ENCODE measurements at places on chromosomes 2 and 18.

- no peak for DNase-seq
These were observed 228.1 kb upstream of the PXDN start for GRCh38 chr2:1972422-1972821.

DNA sequence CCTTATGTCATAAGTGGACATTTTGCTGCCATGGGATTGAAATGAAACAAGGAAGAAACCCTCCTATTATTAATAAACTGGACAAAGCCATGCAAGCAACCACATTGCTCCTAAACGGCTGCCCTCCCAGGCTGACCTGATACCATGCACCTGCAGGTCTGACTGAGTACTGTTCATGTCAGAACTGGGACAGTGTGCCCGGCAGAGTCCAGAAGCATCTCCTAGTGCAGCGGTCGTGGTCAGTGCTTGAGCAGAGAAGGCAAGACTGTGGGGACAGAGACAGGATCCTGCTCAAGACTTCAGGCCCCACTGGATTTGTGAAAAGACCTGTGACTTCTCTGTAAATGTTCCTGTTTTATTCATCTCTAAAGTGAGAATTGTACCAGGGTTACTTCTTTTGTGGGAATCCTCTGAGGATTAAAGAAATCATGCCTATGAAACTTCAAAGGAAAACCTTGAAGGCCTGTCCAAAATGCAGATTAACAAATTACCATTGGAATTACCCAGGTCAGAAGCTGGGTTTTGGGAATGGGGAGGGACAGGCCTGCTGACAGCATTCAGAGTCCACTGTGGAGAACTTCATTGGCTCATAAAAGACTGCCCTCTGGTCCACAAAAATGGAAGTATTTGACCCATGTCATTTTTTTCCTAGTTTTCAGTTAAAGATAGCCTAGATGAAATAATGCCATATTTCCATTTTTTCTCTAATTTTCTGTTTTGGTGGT, 13.9 kb downstream of the RNF144A start:
- no peak for DNase-seq

GRCh38 chr18:24009651-24010333, 4.8 kb upstream of the TTC39C start:
- DNase-seq: no peak

GRCh38 chr2:13651684-13652131, 935.0 kb downstream of the TRIB2 start:
- DNase-seq: no peak

GRCh38 chr2:47905386-47906156, 727 bp downstream of the FBXO11 start:
- peak; percentile 57 for DNase-seq

DNA sequence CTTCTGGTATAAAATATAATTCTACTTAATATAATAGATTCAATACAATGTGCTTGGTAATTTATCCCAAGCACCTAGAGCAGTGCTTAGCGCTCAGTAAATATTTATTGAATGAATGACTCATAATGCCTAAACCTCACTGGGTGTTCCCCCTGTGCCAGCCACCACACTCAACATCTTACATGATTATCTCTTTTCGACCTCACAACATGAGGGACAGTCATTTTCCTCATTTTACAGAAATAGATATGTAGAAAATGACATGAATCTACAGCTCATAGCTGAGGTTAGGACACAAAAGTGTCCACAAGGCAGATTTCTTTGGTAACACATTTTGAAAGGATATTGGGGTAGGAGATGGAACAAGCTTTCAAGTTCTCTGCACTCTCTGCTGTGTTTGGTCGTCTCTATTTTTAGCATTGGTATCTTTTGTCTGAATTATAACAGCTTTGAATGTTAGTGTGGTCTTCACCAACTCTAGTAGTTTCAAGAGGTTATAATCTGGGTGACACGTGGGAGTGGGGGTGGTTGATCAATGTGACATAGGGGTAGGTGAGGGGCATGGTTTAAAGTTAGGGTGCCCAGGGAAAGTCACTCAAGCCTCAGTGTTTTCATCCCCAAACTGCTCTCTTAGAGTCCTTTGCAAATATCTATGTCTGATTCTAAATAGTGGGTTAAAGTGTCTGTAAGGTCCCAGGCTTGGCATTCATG, 9.8 kb downstream of the MYOM1 start:
- no peak for DNase-seq

GRCh38 chr2:234450431-234451124, 46.3 kb downstream of the ARL4C start:
- no peak for DNase-seq

DNA sequence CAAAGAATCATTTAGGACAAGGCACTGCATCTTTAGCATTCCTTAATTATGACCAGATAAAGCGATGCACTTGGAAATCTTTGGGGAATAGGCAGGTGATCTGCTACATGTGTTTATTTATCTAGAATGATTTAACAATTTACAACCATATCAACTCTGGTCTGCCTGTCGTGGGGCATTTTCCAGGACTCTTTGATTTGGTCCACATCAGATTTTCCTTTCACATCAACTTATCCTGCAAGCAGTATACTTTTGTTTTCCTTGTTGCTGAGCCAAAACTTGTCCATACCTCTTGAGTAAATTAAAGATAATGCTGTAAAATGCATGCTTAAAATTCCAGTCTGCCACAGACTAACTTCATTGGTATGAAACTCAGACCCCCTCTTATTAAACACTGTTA, 312.4 kb upstream of the TCF4 start:
- DNase-seq: no peak

GRCh38 chr18:36212301-36213171, 25.2 kb downstream of the MOCOS start:
- DNase-seq: no peak

DNA sequence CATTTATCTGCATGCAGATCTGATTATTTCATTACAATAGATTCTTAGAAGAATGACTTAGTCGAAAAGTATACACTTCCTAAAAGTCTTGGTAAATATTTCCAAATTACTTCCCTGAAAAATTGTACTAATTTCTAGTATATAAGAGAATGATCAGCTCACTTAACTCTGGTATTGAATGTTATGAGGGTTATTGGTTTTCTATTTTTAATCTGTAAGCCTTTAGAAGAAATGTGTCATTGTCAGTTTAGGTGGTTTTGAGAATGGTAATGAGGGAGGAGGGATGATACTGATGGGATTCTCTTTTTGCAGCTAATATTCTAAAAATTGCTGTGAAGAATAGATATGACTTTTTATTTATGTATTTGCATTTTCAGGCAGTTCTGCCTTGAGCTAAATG, 23.9 kb downstream of the MOB4 start:
- no peak for DNase-seq

DNA sequence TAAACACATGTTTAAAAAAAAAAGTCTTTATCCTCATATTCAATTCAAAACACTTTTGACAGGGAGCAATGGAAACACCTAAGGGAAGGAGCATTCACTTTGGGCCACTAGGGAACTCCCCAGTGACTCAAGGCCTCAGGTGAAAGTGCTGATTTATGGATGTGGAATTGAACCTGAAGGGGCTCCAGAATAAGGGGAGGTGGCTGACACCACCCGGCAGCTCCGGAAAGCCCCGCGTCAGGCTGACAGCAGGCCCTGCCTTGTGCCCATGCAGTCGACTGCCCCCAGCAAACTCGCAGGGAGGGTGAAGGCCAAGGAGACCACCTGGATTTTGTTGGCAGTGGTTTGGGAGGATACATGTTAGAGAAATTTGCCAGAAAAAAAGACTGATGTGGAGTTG, 275.3 kb upstream of the NCKAP5 start:
- no peak for DNase-seq

- DNase-seq: no peak
These were observed 291.5 kb downstream of the TDRD15 start for GRCh38 chr2:21415234-21415633.

- DNase-seq: no peak
These were observed 1.2 kb downstream of the KIAA1328 start for GRCh38 chr18:36830158-36830495.

DNA sequence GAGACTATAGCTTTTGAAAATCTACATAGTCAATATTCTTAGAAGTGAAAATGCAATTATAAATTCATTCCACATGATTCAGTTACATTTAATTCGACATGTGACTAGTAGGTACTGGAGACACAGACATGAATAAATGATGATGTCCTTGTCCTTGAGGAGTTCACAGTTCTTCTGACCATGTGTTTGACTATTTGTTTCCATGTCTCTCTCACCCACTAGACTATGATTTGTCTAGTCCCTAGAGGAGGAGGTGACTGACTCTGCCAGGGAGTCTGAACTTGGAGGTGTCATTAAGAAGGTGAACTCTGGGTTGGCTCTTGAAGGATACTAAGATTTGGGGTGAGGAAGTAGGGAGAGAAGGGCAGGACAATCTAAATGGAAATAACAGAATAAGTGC, 20.7 kb upstream of the UGP2 start:
- DNase-seq: no peak

DNA sequence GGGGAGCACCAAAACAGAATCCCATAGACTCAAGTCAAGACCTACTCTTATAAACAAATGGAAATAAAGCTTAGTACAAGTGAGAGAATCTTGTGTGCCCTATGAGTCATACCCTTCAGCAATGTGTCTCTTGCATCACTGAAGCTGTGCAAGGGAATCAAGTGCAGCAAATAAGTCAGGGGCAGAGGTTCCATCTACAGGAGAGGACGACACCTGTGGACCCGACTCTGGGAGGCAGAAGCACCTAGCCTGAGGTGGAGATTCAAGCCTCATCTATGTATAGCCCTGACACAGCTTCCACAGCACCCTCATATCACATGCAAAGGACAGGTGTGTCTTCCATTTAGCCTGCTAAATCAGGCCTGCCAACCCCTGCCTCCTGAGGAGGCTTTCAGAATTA, 298.2 kb downstream of the CNTNAP5 start:
- DNase-seq: no peak

- DNase-seq: no peak
These were observed 294.1 kb downstream of the BCL2 start for GRCh38 chr18:63025251-63026090.

GRCh38 chr2:171678619-171679018, 8.7 kb upstream of the DYNC1I2 start:
- DNase-seq: no peak

DNA sequence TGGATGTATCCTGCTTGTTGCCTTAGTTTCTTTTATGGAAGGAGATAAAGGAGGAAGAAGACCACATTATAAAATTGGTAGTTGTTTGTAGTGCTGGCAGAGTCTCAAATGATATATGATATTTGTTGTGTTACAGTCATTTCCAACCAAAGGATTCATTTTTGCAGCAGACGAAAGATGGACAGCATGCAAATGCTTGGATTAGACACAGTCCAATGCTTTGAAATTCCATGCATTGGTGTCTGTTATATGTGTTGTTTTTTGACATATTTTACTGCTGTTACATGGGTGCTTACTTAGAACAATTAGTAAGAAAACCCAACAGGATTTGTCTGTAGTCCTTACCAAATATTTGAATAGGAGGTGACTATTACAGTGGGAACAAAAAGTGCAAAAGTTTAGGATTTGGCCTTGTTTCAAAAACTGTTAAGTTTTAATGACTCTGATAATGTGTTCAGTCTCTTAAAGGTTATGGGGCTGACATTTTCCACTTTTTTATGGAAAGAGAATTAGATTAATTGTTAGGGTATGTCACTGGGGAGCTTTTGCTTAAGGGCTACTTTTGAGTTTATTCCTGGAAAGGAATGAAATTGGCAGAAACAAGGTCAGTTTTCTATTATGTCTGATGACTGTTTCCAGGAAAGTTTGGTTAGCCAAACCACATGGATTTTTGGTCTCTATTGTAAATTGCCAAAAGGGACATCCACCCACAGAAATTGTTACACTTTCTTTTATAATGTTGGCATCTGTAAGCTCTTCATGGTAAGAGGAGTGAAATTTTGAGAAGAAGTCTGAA, 229.4 kb upstream of the MMADHC start:
- no peak for DNase-seq

GRCh38 chr2:197992482-197993133, 188.2 kb downstream of the PLCL1 start:
- DNase-seq: no peak

DNA sequence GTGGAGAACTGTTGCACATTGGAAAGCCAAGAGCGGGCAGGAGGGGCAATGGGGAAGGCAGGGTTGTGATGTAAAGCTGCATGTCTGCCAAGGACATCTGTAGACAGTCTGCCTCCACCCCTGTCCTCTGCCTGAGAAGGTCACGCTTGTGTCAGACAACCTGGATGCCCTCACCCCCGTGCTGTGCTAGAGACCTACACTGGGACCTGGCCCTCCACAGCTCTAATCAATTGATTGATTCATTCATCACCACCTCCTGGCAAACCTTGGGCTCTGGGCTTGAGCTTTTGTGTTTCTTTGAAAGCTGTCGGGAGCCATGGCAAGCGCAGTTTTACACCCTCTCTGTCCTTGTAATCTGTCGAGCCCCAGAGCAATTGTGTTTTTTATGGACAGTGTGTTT, 41.1 kb downstream of the MARCO start:
- DNase-seq: no peak

DNA sequence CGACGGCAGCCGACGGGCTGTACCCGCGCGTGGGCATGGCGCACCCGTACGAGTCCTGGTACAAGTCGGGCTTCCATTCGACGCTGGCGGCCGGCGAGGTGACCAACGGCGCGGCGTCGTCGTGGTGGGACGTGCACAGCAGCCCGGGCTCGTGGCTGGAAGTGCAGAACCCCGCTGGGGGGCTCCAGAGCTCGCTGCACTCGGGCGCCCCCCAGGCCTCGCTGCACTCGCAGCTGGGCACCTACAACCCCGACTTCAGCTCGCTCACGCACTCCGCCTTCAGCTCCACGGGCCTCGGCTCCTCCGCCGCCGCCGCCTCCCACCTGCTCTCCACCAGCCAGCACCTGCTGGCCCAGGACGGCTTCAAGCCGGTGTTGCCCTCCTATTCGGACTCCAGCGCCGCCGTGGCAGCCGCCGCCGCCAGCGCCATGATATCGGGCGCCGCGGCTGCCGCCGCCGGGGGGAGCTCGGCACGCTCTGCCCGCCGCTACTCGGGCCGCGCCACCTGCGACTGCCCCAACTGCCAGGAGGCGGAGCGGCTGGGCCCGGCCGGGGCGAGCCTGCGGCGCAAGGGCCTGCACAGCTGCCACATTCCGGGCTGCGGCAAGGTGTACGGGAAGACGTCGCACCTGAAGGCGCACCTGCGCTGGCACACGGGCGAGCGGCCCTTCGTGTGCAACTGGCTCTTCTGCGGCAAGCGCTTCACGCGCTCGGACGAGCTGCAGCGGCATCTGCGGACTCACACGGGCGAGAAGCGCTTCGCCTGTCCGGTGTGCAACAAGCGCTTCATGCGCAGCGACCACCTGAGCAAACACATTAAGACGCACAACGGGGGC, 2.0 kb downstream of the SP9 start:
- DNase-seq: no peak

- peak; percentile 44 for DNase-seq
These were observed 24.9 kb upstream of the YWHAQ start for GRCh38 chr2:9655441-9656269.

DNA sequence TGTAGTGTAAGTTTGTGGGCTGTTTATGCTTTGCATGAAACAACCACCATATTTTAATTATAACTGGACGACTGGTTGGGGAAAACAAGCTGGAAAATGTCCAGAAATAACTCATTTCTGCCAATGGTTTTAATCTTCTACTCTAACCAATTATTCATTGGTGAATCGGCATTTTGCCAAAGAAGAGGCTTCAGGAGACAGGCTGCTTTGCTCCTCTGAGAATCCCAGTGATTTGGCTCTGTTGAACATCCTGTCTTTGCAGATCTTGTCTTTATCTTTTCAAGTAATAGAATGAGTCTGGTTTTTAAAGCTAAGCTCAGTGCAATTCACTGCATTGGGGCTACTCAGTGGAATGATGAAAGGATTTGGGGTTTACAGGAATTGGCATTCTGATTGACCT, 109.6 kb downstream of the APOB start:
- no peak for DNase-seq

- no peak for DNase-seq
These were observed 232.8 kb downstream of the PIK3C3 start for GRCh38 chr18:42187611-42188380.

Measured in activated CD4-positive, alpha-beta T cell treated with anti-CD3 and anti-CD28 coated beads for 4 hours (primary cell).